ENCODE measurements at places on chromosomes 5 and 9.

DNA sequence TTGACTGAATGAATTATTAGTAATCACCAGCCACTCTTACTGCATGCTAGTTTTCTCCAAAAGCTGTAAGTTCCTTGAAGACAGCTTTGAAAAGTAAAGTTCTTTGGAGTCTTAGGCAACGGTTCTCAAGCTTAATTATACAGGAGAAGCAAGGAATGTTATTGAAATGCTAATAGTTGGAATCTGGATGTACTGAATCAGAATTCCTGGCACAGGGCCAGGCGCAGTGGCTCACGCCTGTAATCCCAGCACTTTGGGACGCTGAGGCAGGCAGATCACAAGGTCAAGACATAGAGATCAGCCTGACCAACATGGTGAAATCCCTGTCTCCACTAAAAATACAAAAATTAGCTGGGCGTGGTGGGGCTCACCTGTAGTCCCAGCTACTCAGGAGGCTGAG is 33.4 kb downstream of the GRIA1 start:
- DNase-seq: no peak

GRCh38 chr9:83526211-83526610 is 12.0 kb downstream of the FRMD3 start:
- no peak for DNase-seq

DNA sequence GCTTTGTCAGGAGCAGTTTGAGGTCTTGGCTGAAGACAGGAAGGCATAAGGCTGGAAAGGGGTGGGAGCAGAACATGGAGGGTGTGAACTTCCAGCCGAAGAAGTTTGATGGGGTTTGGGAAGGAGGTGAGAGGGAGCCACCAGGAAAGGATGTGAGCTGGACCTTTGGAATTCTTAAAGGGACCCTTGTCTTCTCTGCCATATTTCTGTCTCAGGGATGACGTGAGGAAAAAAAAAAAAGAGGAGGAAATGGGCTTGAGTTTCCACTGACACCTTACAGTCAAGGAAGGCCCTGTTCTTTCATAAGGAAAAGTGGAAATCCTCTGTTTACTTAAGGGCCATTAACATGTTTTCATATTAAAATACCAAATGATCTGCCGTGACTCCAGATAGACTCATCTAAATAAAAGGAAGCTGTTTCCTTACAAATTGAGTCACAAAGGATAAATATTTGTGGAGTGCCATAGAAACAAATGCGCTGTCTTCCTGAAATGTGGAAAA is 132.1 kb downstream of the PALM2AKAP2 start:
- DNase-seq: no peak

- no peak for DNase-seq
These were observed 47.0 kb downstream of the APC start for GRCh38 chr5:112784726-112785125.

- DNase-seq: no peak
These were observed 5.8 kb upstream of the PLPPR1 start for GRCh38 chr9:101022704-101023103.

DNA sequence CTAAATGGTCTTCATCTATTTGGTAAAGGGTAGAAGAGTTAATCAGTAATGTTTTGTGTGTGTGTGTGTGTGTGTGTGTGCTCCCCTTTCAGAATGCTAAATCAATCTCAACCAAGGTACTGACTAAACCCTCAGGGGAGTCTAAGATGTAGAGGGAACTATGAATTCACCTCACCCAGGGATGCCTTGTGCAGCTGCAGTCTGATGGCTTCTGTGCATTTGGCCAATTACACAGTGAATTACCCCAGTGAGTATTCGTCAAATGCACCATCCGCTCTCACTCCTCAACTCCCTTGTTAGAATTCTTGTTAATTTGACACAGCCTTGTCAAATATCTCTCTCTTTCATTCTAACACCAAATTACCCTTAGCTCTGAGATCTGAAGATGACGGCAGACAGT is 234.6 kb downstream of the GABRB2 start:
- DNase-seq: no peak

GRCh38 chr9:128419061-128419925 is 1.4 kb upstream of the CERCAM start:
- DNase-seq: no peak

- DNase-seq: no peak
These were observed 13.0 kb downstream of the SNX24 start for GRCh38 chr5:122858451-122858850.

DNA sequence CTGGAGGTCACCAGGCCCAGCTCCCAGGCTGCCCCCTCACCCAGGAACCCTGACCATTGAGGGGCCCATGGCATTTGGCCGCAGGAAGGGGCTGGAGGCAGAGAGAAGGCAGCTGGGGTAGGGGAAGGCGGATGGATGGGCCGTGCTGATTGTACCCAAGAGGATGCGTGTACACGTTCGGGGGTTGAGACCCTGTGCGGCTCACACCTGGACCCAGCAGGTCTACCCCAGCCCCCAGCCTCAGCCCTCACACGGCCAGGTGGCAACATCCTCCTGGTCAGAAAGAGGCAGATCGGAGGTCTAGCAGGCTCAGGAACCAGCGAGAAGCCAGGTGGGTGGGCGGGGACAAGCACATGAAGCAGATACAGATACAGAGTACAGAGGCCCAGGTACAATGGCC is 33.7 kb downstream of the NACC2 start:
- DNase-seq: no peak

DNA sequence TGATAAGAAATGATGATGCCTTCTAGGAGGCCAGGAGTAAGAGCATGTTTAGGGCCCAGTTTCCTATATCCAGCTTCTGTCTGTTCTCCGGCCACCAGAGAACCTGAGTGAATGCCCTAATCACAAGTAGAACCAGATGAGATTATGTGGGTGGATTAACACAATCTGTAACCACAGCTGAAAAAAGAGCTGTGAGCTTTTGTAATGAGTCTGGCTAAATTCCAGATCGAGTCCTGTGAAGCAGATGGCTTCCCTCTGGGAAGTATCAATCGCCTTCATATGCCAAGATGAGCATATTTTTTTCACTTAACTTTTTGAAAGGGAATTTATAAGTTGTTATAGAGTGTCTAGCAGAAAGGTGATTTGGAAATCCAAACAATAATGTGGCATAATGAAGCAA is 99.8 kb downstream of the NNT start:
- DNase-seq: no peak

GRCh38 chr9:89342213-89342612 is 23.9 kb downstream of the SECISBP2 start:
- DNase-seq: no peak

- no peak for DNase-seq
These were observed 195.2 kb downstream of the TAF11L14 start for GRCh38 chr5:17829456-17829855.

DNA sequence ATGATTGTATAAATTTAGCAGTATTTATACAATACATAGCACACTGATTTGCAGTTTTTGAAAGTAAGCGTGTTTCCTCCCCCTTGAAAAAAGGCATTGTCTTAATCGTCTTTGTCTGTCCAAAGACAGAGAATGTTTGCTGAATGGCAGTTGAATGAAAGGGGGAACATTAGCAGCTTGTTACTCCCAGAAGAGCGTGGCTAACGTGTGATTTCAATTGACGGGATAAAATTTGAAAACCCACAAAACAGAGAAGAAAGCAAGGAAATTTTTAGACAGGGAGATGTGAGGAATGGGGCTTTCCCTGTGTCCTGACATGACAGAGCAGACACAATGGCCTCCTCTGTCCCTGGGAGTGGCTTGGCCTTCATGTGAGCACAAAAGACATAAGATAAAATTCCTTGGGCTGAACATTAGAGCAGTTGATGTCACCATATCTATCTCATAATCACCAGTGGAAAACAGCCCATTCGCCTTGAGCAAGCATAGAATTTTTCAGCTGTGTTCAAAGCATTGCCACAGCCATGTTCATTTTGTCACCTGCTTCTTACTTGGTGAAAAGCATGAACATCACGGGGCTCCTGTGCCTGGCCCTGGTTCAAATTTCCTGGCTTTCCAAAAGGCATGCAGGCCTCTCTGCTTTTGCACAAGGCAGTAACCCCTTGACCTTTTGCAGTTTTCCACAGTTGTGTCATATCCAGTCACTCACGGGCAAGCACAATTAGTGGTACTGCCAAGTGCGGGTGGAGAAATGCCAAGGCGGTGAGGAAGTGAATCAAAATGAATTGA is 126.9 kb downstream of the TLE1 start:
- no peak for DNase-seq

GRCh38 chr5:133219296-133219695 is 167.5 kb downstream of the HSPA4 start:
- no peak for DNase-seq

DNA sequence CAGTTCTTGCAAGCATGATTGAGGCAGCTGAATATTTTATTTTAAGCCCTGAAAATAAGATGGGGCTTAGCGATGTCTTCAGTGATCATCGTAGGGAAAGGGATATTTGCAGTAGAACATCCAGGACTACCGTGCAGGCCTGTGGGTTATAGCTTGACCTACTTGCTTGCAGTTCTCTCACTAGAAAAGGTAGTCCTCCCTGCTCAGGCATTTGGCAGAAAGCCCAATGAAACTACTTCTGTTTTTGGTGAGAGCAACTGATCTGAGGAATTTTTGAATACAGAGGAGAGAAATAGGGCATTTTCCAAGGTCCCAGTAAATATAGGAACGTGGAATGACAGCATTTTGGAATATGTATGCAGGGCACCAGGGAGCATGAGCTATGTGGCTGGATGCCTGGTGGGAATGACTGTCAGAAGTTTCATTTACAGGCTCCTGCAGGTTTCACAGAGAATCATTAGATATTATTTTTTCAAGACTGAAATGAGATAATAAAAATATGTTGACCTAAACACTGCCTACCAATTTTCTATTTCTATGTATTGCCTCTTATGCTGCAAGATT is 417.9 kb upstream of the ACTBL2 start:
- DNase-seq: no peak

GRCh38 chr9:129084087-129084486 is 3.2 kb downstream of the DOLPP1 start:
- no peak for DNase-seq
